ENCODE measurements at places on chromosomes 1 and 21. TPM values are rescaled to one million over a fixed set of nuclear protein-coding genes. Genes with fewer than 3 reads are reported as not detected.

Gene SMIM11
- total RNA-seq, result 28.2 TPM

Gene ETNK2
- total RNA-seq, result 14.7 TPM

Gene L1TD1
- 0.41 TPM for total RNA-seq

Gene TFF2
- total RNA-seq, result not detected

Gene CLIC4
- total RNA-seq, result 249 TPM

Gene OR2AK2
- total RNA-seq, result not detected

Gene TSPEAR
- 1.0 TPM for total RNA-seq

Gene NUP210L
- 0.21 TPM for total RNA-seq

Gene SFT2D2
- 40.3 TPM for total RNA-seq

Gene LAMC2
- total RNA-seq, result 11.8 TPM

Gene DCLRE1B
- 5.9 TPM for total RNA-seq

Gene LCE3D
- not detected for total RNA-seq

Gene CDC7
- total RNA-seq, result 11.5 TPM

Gene KCNH1
- 2.5 TPM for total RNA-seq

Gene GLIS1
- 0.21 TPM for total RNA-seq

Gene SLAMF8
- total RNA-seq, result 0.92 TPM

Gene KCNE2
- not detected for total RNA-seq

Gene SMCP
- not detected for total RNA-seq

Gene TPTE
- total RNA-seq, result not detected

Gene MMEL1
- not detected for total RNA-seq

Gene SEC22B
- 27.9 TPM for total RNA-seq

Gene SOX13
- total RNA-seq, result 31.3 TPM

Gene ZFP69B
- 1.5 TPM for total RNA-seq

Gene RAB29
- total RNA-seq, result 5.9 TPM

Gene MTR
- 39.7 TPM for total RNA-seq

Gene RXFP4
- total RNA-seq, result not detected

Gene GJA4
- 25.8 TPM for total RNA-seq

Gene NPHP4
- total RNA-seq, result 7.7 TPM

Gene EDEM3
- total RNA-seq, result 42.3 TPM

Gene GJA9
- not detected for total RNA-seq

Gene HTR6
- not detected for total RNA-seq

Gene NEK7
- 131 TPM for total RNA-seq

Gene RGS1
- 31.6 TPM for total RNA-seq

Gene C4BPA
- not detected for total RNA-seq

Gene PTAFR
- 1.3 TPM for total RNA-seq

Gene LAX1
- not detected for total RNA-seq

Gene LRRC8D
- 10.9 TPM for total RNA-seq

Gene TAS1R1
- 2.2 TPM for total RNA-seq

Gene LRP8
- total RNA-seq, result 1.5 TPM

Gene TNNT2
- 98.3 TPM for total RNA-seq

Gene ANKRD45
- 0.72 TPM for total RNA-seq

Gene BACE2
- total RNA-seq, result 43.2 TPM

Gene SETSIP
- not detected for total RNA-seq

Gene CR1
- 1.5 TPM for total RNA-seq

Gene SPRR4
- not detected for total RNA-seq

Gene OTUD7B
- 26.8 TPM for total RNA-seq

Gene PLA2G2C
- not detected for total RNA-seq

Gene NOS1AP
- 1.6 TPM for total RNA-seq

Gene NTMT2
- not detected for total RNA-seq

Gene PRELP
- total RNA-seq, result 4.4 TPM

Gene CTBS
- total RNA-seq, result 9.4 TPM

Gene CRNN
- total RNA-seq, result 26.0 TPM

Gene G0S2
- total RNA-seq, result 19.1 TPM

Gene ANXA9
- 1.6 TPM for total RNA-seq

Gene EDARADD
- 1.4 TPM for total RNA-seq

Gene CD101
- 3.0 TPM for total RNA-seq

Gene S100A7
- 2.6 TPM for total RNA-seq

Gene SIM2
- total RNA-seq, result 14.6 TPM

Data from tongue (tissue), 3 donors.